ENCODE measurements at places on chromosomes 5 and 9.

GRCh38 chr5:118990582-118990981, 2.2 kb upstream of the DTWD2 start:
- no peak for DNase-seq

- no peak for DNase-seq
Observed at GRCh38 chr9:2281031-2281802, 266.1 kb downstream of the SMARCA2 start.

GRCh38 chr9:20532584-20532983, 89.7 kb downstream of the MLLT3 start:
- no peak for DNase-seq

GRCh38 chr5:61182449-61182848, 20.2 kb upstream of the SMIM15 start:
- no peak for DNase-seq

DNA sequence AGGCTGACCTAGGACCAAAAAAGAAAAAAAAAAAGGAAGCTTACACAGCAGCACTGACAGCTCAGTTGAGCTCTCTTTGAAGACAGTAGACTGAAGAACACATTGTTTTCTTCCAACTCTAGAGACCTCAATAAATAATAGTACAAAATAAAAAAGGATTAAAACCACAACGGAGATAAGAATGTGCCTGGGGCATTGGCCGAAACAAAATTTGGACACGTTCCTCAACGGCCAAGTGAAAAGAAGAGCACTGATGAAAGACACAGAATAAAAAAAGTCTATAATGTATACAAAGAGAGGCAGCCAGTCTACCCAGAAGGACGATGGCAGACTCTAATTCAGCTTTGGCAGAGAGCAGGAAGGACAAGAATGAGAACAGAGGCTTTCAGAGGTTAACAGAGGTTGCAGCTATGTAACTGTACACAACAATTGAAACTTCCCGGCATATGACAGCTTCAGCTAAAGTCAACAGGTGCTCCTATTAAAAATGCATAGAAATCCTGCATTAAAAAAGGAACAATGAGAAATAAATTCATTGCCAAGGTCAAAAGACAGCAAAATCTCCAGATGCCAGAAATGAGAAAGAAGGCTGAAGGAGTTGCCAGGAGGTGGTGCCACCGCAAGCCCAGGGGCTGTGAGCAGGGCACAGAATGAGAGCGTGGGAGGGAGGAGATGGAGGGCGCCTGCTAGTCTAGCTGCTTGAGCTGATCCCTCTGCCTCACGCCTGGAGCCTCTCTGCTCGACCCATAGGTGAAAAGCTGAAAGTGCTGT, 113.9 kb downstream of the DCP2 start:
- DNase-seq: no peak

- peak; percentile 74 for DNase-seq
Observed at GRCh38 chr5:132500931-132501628, 10.5 kb upstream of the IRF1 start.
